ENCODE measurements at places on chromosomes 5 and 9. TPM values are rescaled to one million over a fixed set of nuclear protein-coding genes. Genes with fewer than 3 reads are reported as not detected.
A peak's percentile ranks its signal among the peaks of the same experiment; 100 is the strongest.

PRDM9 gene
- not detected for total RNA-seq

DNA sequence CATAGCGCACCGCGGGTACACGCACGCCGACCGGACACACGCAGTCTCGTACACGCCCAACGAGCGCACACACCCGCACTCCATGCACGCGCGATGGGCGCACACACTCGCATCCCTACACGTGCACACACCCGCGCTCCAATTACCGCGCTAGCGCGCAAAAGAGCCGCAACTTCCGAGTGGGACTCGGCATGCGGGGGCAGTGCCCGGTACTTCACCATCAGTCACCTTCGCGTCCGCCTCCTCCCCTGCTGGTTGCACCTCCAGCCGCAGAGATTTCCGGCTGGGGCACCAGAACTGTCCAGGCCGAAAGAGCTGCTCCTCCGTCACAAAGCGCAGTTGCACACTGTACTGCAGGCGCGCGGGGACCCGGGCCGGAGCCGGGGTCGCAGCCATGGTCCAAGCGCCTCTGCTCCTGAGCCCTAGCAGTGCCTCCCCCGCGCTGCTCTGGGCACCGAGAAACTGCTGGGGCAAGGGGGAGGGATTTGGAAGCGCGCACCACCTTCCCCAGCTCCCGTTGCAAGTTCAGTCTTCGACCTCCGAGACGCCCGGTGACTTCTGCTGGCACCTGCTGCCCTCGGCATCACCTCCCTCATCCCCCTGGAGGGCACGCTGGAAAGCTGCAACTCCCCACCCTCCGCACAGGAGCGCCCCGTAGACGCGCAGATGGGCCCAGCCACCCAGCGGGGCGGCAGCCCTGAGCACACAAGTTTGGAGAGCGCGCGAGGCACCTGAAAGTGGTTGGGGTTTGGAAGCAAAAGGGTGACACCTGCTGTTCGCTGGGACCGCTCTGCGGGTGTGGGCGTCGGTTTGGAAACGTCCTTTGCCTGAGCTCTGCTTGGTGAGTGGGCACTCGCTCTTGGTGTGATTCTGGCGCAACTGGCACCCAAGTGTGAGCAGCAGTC is 337.4 kb upstream of the PUM3 start:
- peak overlapping the region; percentile 28 for H3K4me3 ChIP-seq
- no peak overlapping the region for H3K27ac ChIP-seq
- peaks cover 7% of the 10 kb centered on the region for H3K4me1 ChIP-seq
- no peaks in the 10 kb centered on the region for H3K27me3 ChIP-seq
- no peaks in the 10 kb centered on the region for H3K36me3 ChIP-seq

C1QTNF2 gene
- 0.17 TPM for total RNA-seq

GRCh38 chr9:35690614-35691333 is 1.0 kb upstream of the TPM2 start:
- H3K4me1 ChIP-seq: peaks cover 7% of the 10 kb centered on the region
- DNase-seq: no peak
- peak overlapping the region; percentile 77 for H3K27ac ChIP-seq
- H3K4me3 ChIP-seq: peak overlapping the region; percentile 59

HOMER1 gene
- total RNA-seq: 1.0 TPM

GRCh38 chr9:91130796-91131318 is 230.9 kb downstream of the AUH start:
- H3K4me1 ChIP-seq: no peaks in the 10 kb centered on the region
- no peak overlapping the region for H3K27ac ChIP-seq
- no peaks in the 10 kb centered on the region for H3K36me3 ChIP-seq
- no peaks in the 10 kb centered on the region for H3K27me3 ChIP-seq
- no peak for DNase-seq

C5orf58 gene
- not detected for total RNA-seq

ITK gene
- 0.47 TPM for total RNA-seq

DNA sequence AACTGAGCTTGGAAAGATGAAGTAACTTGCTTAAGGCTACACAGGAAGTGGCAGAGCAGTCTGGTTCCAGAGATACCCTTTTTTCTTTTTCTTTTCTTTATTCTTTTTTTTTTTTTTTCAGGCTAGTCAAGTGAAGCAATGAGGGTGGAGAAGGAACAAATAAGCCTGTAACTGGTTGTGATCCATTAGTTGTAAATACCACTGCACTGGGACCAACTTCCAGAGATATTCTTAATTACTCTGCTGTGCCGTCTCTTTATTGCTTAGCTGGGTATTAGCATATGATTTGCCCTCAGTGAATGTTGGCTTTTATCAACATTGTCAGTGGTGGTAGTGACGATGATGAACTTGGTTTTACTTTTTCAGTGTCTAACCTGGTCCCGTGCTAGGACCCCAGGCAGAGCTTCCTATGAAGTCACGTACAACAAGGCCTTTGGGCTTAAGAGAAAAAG is 26.7 kb downstream of the LNPEP start:
- H3K4me1 ChIP-seq: peaks cover 2% of the 10 kb centered on the region
- no peak for DNase-seq
- no peak overlapping the region for H3K4me3 ChIP-seq
- H3K27me3 ChIP-seq: no peaks in the 10 kb centered on the region
- H3K27ac ChIP-seq: no peak overlapping the region

MUSK gene
- total RNA-seq: 0.17 TPM

- H3K36me3 ChIP-seq: no peaks in the 10 kb centered on the region
- no peak overlapping the region for H3K27ac ChIP-seq
- no peaks in the 10 kb centered on the region for H3K4me1 ChIP-seq
These were observed 528.9 kb downstream of the AGTPBP1 start for GRCh38 chr9:85212887-85213286.

- peaks cover 16% of the 10 kb centered on the region for H3K4me1 ChIP-seq
- H3K27ac ChIP-seq: no peak overlapping the region
- no peak overlapping the region for H3K4me3 ChIP-seq
These were observed 2.3 kb upstream of the ACSL6 start for GRCh38 chr5:132013711-132014110.

DNA sequence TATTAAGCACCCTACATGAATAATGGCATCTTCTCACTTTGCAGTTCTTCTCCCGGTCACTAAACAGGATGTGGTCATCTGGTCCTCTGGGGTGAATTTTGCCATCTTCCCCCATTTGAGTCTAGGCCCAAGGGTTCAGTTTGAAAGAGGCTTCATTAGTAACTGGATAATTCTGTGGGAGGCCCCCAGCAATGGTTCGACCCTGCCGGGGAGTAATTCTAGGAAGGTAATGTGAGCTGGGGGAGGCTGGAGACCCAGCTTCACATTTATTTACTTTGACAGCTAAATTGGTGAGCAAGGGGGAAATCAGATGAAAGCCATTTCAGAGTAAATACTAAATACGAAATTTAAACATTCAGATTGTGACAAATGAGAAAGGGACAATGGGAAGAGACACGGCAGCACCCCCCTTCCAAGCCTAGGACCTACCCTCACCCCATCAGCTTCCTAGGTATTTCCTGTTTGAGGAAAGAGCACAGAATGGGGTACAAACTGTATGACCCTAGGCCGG is 4.1 kb upstream of the LHX6 start:
- H3K4me3 ChIP-seq: no peak overlapping the region
- DNase-seq: no peak
- no peaks in the 10 kb centered on the region for H3K36me3 ChIP-seq
- H3K27me3 ChIP-seq: peaks cover 29% of the 10 kb centered on the region

DNA sequence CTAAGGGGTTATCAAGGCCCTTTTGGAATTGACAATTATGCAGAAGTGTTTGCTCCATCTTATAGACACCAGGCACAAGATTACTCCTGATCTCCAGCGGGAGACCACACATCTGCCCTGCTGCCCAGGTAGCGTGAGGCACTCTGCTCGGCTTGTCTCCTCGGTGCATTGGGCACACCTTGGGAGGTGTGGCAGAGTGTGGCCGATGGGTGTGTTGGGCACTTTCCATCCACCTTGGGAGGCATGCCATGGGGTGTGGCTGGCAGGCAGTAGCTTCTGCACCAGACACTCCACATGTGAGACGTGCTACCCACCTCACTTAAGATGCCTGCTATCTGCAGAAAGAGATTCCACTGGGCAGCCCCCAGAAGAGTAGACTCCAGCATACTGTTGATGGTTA is 54.1 kb downstream of the GADD45G start:
- H3K4me3 ChIP-seq: no peak overlapping the region
- H3K27ac ChIP-seq: no peak overlapping the region
- H3K36me3 ChIP-seq: no peaks in the 10 kb centered on the region

FRRS1L gene
- 0.08 TPM for total RNA-seq

C9orf50 gene
- total RNA-seq: not detected

CDC20B gene
- total RNA-seq: 0.28 TPM

DNA sequence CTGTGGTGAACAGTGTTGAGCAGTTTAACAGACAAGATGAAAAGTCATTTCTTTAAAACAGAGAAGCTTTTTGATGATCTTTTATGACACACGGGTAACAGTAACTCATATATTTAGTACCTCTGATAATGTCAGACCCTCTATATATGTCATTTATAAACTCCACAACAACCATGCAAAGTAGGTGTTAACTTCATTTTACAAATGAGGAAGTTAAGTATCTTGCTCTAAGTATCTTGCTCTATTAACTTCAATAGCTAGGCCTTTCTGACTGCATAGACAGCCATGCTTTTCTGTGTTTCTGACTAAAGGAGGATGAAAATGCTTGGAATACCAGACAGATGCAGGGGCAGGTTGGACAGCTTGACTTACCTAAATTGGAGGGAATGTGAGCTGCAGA is 1.8 kb downstream of the NUDT2 start:
- DNase-seq: no peak
- no peaks in the 10 kb centered on the region for H3K36me3 ChIP-seq
- H3K27ac ChIP-seq: no peak overlapping the region
- peaks cover 14% of the 10 kb centered on the region for H3K4me1 ChIP-seq
- no peaks in the 10 kb centered on the region for H3K27me3 ChIP-seq

BHMT2 gene
- 62.3 TPM for total RNA-seq

- no peak for DNase-seq
- no peaks in the 10 kb centered on the region for H3K36me3 ChIP-seq
- no peaks in the 10 kb centered on the region for H3K4me1 ChIP-seq
- H3K27me3 ChIP-seq: no peaks in the 10 kb centered on the region
- H3K27ac ChIP-seq: no peak within 1 kb of the TSS
These were observed at the start of gene TEK for GRCh38 chr9:27108981-27109541. TEK (plus strand) TSS chr9:27109225; CDS start chr9:27109591, 366 bp downstream.

GRCh38 chr9:16815079-16815478 is 55.4 kb downstream of the BNC2 start:
- no peak overlapping the region for H3K4me3 ChIP-seq
- H3K27ac ChIP-seq: no peak overlapping the region
- no peaks in the 10 kb centered on the region for H3K4me1 ChIP-seq
- H3K27me3 ChIP-seq: peaks cover 2% of the 10 kb centered on the region
- no peak for DNase-seq

PCDHA9 gene
- not detected for total RNA-seq

- H3K27me3 ChIP-seq: no peaks in the 10 kb centered on the region
- H3K4me1 ChIP-seq: no peaks in the 10 kb centered on the region
- H3K36me3 ChIP-seq: no peaks in the 10 kb centered on the region
- no peak for DNase-seq
These were observed 374.7 kb downstream of the PTPRD start for GRCh38 chr9:10238087-10238486.

DNA sequence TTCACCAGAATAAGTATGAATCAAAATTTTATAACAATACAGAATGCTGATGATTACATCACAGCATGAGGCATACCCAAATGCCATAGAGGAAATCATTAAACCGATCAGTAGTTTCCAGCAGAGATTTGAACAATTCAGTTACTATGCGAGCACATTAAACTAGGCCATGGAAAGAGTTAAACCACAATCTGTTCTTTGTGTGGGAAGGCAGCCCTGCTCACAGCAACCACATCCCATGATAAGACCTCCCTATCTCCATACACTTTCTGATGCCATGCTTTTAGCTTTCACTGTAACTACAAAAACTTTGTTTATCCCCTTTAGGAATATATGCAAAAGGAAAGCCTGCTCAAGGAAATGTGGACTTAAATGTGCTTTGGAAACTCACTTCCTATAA is 4.5 kb downstream of the NFIB start:
- no peak overlapping the region for H3K27ac ChIP-seq
- H3K4me1 ChIP-seq: peaks cover 13% of the 10 kb centered on the region
- H3K36me3 ChIP-seq: peaks cover 4% of the 10 kb centered on the region

GRCh38 chr5:82603033-82603987 is 325.2 kb upstream of the RPS23 start:
- no peak for DNase-seq
- no peaks in the 10 kb centered on the region for H3K27me3 ChIP-seq
- H3K4me3 ChIP-seq: no peak overlapping the region
- H3K27ac ChIP-seq: no peak overlapping the region
- H3K36me3 ChIP-seq: no peaks in the 10 kb centered on the region

RFX3 gene
- total RNA-seq: 4.6 TPM

NUTM2G gene
- not detected for total RNA-seq

DNA sequence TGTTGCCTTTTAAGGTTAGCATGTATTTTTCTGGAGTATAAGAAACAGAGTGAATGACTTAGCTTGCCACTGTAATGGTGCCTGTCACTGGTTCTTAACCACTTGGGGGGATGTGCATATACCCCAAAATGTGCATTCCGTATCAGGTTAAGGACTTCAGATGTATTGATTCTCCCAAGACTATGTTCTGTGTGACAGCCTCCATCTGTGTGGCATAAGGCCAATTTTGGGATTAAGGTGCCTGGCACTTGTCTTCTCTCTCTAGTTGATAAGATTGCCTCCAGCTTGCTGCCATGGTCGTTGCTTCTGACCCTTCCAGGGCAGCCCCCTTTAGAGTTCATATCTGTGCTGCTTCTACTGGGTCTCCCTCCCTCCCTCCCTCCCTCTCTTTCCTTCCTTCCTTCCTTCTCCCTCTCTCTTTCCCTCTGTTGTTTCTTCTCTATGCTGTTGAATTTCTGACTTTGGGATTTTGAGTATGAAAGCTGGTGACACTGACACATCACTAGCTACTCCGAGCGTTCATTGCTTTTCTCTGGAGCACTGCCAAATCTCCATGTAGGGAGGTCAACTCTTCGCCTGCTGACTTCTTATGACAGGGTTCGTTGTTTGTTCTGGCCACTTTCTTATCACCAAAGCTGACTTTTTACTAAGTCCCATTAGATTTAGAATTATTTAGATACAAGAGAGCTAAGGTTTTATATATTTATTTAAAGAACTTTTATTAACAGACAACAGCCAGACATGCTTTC is 31.0 kb downstream of the TNFAIP8 start:
- H3K27ac ChIP-seq: no peak overlapping the region
- H3K36me3 ChIP-seq: no peaks in the 10 kb centered on the region
- no peak for DNase-seq

GRCh38 chr5:90353254-90353653 is 56.3 kb downstream of the CETN3 start:
- DNase-seq: no peak
- no peaks in the 10 kb centered on the region for H3K4me1 ChIP-seq
- no peaks in the 10 kb centered on the region for H3K27me3 ChIP-seq
- no peak overlapping the region for H3K4me3 ChIP-seq
- no peaks in the 10 kb centered on the region for H3K36me3 ChIP-seq
- no peak overlapping the region for H3K27ac ChIP-seq

DNA sequence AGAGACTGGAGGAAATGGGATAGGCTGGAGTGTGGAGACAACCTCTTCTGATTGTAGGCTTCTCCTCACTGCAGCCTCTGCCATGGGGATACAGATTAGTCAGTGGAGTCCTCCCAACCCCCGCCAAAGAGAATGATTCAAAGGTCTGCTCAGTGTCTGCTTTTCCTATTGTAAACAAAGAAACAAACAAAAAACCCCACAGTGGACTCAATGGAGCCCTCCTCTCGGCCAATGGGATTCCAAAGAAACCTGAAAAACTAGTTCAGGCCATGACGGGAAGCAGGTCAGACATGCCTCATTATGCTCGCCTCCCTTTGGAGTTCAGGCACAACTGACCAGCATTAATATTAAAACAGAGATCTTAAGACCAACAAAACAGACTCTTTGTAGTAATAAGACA is 85.8 kb downstream of the SEC61B start:
- H3K4me3 ChIP-seq: no peak overlapping the region
- no peaks in the 10 kb centered on the region for H3K4me1 ChIP-seq
- no peaks in the 10 kb centered on the region for H3K27me3 ChIP-seq
- no peak for DNase-seq
- no peaks in the 10 kb centered on the region for H3K36me3 ChIP-seq

All from liver (tissue), 10 donors.